ENCODE measurements at places on chromosomes 1 and 21.
A peak's percentile ranks its signal among the peaks of the same experiment; 100 is the strongest.

- no peak for DNase-seq
Measured at GRCh38 chr1:40047276-40047675, 6.7 kb downstream of the CAP1 start.

DNA sequence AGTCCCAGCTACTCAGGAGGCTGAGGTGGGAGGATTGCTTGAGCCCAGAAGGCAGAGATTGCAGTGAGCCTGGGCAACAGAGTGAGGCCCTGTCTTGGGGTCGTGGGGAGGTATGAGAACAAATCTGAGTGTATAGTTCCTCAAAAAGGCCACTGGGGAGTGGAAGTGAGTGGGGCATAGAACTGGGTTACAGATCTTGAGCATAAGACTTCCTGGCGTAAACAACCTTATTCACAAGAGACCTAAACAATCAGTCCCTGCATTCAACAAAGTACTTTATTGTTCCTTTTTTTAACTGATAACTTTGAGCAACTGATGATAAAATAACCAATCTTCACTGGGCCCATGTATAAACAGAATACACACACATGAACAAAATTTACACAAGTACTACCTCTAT lies 72.7 kb upstream of the MUTYH start:
- DNase-seq, result no peak

DNA sequence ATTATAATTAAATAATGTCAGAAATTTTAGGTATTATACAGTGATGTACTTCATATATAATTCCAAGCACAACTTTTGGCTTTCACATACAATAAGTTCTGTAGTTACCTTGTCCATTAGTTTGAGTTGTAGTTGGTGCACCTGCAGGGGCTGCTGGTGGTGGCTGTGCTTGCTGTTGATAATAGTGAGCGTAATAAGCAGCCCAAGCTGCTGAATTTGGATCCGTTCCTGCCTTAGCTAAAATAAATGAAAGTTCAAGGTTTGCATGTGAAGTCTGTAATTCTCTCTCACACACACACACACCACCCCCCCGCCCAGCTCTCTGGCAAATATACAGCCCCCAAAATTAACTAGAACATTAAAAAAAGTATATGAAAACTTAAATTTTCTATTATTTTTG lies 22.4 kb downstream of the FUBP1 start:
- no peak for DNase-seq

GRCh38 chr1:212255705-212256307 lies 29.4 kb upstream of the PPP2R5A start:
- no peak for DNase-seq

- DNase-seq, result peak; percentile 31
Measured at GRCh38 chr1:220680085-220680687, 10.0 kb upstream of the C1orf115 start.

All from endothelial cell (in vitro differentiated cells).